ENCODE measurements at places on chromosomes 7 and 10.

GRCh38 chr10:101723176-101723575 lies 28.2 kb upstream of the FBXW4 start:
- no peak for DNase-seq

- no peak for DNase-seq
Measured at GRCh38 chr10:69466689-69467088, 15.4 kb downstream of the TSPAN15 start.

DNA sequence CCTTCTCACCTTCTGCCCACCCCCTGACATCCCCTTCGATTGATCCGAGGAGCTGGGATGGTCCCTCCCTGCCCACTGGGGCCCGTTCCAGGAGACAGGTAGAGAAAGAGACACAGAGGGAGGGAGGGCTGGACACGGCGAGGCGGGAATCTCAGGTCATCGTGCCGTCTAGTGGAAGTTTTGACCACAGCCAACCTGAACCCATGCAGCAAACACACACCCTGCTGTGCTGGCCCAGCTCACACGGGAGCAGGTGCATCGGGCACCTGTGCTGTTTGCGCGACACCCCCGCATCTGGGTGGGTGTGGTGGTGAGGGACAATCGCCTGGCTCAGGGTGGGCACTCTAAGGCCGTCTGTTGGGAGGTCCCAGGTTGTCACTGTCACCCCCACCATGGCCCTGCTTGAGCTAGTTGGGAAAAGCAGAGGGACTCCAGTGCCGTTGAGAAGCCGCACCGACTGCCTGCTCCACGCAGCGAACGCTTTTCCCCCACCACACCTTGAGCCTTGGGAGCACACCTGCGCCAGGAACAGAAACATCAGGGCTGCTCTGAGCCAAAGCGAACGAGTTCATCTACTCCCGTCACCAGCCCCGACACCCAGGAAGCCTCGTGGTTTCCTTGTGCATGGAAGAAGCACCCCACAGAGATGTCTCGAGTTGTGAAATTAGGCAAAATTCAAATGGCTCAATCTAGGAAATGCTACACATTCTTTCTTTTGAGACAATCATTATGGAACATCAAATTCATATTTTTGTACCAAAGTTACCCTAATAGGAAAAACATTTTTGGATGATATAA lies 285.8 kb downstream of the DNAJB6 start:
- DNase-seq, result no peak

- DNase-seq, result no peak
Measured at GRCh38 chr10:119031496-119032059, 2.1 kb downstream of the NANOS1 start.

- DNase-seq, result no peak
Measured at GRCh38 chr7:100835903-100836811, 8.8 kb upstream of the EPHB4 start.

GRCh38 chr10:42970451-42971250 lies 106.2 kb upstream of the RET start:
- no peak for DNase-seq

DNA sequence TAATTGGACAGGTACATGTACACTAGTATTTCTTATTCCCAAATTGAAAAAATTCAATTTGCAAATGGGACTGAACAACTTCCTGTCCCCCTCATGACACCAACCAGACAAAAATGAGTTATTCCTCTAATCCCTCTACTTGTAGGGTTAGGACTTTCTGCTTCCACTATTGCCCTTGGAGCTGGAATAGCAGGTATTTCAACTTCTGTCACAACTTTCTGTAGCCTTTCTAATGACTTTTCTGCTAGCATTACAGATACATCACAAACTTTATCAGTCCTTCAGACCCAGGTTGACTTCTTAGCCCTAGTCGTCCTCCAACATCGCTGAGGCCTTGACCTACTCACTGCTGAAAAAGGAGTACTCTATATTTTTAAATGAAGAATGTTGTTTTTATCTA lies 6.4 kb downstream of the CYP3A7 start:
- DNase-seq, result no peak

DNA sequence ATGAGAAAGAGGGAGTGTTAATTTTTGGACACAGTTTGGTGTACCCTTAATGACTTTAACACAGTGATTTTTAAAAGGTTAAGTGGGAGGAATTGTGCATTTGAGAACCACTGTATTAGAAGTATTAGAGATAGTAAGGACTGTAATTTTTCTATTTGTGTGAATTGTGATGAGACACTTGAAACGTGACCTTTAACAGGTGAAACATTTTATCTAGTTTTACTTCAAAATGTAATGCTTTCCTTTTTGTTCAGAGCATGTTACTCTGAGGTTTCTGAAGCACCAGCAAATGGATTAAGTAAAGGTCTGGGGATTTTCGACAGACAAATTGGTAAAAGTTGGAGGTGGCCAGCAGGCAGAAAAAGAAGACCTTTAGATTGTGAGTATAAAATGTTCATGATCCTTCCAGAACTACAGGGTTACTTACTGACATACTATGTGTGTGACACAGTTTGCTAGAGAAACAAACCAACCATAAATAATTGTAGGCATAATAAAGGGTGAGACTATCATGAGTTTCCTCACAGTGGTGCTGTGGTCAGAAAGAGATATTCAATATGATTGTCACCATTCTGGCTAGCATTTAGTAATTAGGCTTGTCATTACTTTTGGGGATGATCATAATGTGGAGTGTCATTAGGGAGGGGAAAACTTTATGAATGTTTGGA lies 26.1 kb downstream of the LCOR start:
- DNase-seq, result no peak

- no peak for DNase-seq
Measured at GRCh38 chr7:72336382-72336631, 75.8 kb downstream of the CALN1 start.

- DNase-seq, result no peak
Measured at GRCh38 chr10:120984221-120984620, 133.1 kb downstream of the WDR11 start.

DNA sequence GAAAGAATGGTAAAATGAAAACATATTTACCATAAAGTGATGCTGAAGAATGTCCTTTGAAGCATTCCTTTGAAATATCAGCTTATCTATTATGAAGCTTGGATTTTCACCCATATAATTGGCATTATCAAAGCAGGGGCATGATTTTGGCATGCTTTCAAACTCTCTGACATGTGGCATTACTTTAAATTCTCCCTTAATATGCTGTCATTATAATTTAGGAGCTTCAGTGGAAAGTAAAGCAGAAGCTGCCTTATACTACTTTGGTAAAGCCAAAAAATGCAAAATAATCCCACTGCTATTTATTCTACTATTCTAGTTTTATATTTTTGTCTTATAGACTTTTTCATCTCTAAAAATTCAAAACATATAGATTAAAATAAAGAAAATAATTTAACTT lies 28.0 kb upstream of the HIBADH start:
- no peak for DNase-seq

- DNase-seq, result peak; percentile 10
Measured at GRCh38 chr7:122018032-122018431, 126.0 kb downstream of the AASS start.

GRCh38 chr10:27622596-27622995 lies 118.5 kb downstream of the RAB18 start:
- no peak for DNase-seq

GRCh38 chr10:91360461-91360860 lies 49.7 kb upstream of the HECTD2 start:
- no peak for DNase-seq

- no peak for DNase-seq
Measured at GRCh38 chr10:107767185-107767584, 602.7 kb upstream of the SORCS1 start.
